ENCODE measurements at places on chromosomes 7 and 10.

- DNase-seq, result no peak
Measured at GRCh38 chr10:119370111-119370741, 162.9 kb downstream of the GRK5 start.

GRCh38 chr10:129411772-129412171 is 55.3 kb upstream of the MGMT start:
- DNase-seq, result no peak

GRCh38 chr10:70913893-70914240 is 25.5 kb upstream of the PCBD1 start:
- no peak for DNase-seq

GRCh38 chr10:119135513-119135881 is 30.0 kb downstream of the SFXN4 start:
- DNase-seq, result no peak

DNA sequence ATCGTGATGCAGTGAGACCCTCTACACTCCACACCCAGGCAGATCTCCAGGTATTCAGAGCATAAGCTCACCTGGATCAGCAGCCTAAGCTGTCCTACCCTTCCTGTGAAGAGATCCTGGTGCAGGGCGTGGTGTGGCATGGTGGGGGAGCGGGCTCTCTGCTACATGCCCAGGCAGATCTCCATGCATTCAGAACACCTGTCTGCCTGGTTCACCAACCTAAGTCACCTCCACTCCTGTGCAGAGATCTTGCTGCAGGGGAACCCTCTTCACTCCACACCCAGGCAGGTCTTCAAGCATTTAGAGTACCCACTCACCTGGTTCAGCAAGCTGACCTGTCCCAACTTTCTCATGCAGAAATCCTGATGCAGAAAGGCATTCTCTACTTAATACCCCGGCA is 394.4 kb upstream of the SEMA3A start:
- DNase-seq, result no peak

DNA sequence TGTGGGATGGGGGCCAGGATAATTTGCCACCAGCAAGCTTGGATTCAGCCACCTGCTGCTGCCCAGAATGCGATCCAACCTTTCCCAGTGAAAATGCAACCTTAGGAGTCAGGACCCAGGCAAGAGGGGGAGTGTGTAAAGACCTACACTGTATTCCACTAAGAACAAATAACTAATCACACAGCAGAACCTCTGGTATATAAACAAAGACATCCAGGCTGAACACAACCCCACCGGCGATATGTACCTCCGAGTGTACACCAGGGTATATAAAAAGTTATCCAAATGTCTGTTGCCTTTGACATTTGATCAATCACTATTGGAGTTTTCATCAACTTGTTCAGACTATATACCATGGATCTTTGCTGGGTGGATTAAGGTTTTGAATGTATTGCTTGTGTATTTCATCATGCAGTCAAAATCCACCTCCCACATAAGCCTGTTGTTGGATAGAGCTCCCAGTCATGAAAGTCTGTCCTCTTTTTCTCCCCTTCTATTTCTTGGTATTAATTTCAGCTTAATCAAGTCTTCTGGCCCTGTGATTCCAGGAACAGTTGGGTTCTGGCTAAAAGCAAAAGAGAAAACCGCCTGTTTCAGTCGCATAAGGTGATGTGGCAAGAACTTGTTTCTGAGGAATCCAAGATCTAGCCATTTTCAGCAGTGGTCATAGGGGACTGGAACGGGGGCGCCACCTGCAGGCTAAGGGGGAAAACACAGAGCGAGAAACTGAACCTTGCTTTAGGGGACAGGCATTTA is 290.7 kb downstream of the CCDC3 start:
- DNase-seq, result peak; percentile 73

DNA sequence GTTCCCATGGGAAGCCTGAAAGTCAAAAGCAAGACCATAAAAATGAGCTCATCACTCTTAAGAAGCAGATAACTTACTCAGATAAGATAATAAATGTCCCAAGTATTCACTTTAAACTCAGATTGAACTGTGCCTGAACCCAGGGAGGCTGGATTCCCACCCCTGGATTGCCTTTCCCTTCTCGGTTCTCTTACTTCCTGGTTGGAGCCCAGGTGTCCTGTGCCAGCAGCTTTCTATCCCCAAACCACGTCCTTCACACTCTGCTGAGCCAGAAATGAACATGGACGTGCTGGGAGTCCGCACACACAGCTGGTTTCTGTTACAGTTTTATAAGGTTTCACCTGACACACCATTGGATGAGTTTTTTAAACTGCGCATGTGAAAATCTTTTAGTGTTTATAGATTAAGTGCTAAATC is 636.2 kb upstream of the IGFBP3 start:
- peak; percentile 36 for DNase-seq

- no peak for DNase-seq
Measured at GRCh38 chr10:54776622-54777021, 24.4 kb downstream of the PCDH15 start.

GRCh38 chr10:78567680-78568455 is 500.9 kb upstream of the ZMIZ1 start:
- no peak for DNase-seq

GRCh38 chr10:79442171-79443040 is 3.0 kb downstream of the ZCCHC24 start:
- DNase-seq, result no peak

DNA sequence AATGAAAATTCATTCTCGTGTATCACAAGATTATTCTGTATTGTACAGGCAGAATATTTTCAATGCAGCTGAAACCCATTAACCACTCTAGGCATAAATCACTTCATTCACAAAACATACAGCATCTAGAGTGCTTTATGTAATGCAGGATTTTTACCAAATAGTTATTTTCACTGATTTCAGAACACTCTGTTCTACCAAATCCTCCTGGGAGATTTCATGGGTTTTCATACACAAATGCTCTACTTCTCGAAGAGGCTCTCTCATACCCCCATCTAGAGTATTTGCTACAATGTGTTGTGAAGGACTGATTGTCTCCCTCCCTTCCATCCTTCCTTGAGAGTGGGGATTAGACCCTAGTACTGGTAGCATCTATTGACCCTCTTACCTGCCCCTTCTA is 209.2 kb upstream of the LRRN3 start:
- no peak for DNase-seq

DNA sequence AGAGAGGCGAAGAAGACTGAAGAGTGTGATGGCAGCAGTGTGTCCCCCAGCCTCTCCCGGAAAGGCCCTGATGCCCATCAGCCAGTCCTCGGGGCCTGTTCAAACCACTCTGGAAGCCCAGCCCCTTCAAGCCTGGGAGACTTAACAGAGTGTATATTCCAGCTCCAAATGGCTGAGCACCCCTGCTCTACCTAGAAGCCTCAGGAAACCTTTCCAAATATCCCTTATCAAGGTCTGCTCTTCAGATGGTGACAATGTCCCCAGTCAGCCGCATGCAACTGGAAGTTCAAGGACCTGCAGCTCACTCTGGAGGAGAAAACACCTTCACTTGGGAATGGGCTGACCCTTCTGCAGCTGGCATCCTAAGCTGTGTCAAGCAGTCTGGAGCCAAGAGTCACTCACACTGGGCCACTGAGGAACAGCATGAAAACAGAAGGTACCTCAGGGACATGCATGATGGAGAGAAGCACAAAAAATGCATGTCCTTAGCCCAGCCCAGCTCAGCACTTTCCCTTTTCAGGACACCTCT is 10.2 kb downstream of the ANXA11 start:
- no peak for DNase-seq

DNA sequence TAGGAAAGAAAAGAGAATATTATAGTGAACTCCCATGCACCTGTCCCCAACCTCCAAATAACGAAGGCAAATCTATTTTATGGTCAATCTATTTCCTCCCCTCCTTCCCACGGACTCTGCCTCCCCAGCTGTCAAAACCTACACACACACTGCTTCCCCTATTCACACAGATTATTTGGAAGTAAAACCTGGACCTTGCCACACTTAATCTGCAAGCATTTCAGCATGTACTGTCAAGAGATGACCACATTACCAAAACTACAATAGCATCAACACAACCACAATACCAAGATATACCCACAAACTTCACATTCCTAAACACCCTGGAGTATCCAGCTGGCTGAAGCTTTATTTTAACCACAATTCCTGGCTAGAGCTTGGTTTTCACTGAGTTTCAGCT is 27.8 kb upstream of the KCNK18 start:
- no peak for DNase-seq

- DNase-seq, result no peak
Measured at GRCh38 chr10:50033481-50033880, 34.3 kb upstream of the WASHC2A start.

DNA sequence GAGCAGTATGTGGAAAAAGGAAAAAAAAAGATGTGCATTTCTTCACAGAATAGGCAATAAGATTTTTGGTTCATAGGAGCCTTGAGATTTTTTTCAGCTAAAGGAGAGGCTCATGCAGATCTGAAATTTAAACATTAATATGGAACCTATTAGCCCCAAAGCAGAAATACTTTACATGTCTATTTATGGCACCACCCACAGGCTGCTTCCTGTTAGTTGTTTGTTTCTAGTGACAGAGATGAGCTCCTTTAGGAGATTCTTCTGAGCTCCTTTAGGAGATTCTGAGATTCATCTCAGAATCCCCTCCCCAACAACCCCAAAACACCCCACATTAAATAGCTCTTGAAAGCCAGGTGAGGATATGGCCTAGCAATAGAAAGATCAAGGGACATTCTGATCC is 27.9 kb upstream of the HPS1 start:
- DNase-seq, result no peak

GRCh38 chr10:75466001-75466400 is 34.6 kb downstream of the LRMDA start:
- DNase-seq, result no peak

- no peak for DNase-seq
Measured at GRCh38 chr7:40403703-40404476, 269.1 kb downstream of the SUGCT start.

- peak; percentile 71 for DNase-seq
Measured at GRCh38 chr10:79196470-79197461, 128.0 kb downstream of the ZMIZ1 start.

GRCh38 chr7:12066521-12066920 is 144.6 kb upstream of the TMEM106B start:
- no peak for DNase-seq

GRCh38 chr7:139451638-139452037 is 31.8 kb downstream of the KLRG2 start:
- DNase-seq, result no peak

GRCh38 chr10:79984851-79985250 is 35.9 kb upstream of the SFTPD start:
- DNase-seq, result no peak

DNA sequence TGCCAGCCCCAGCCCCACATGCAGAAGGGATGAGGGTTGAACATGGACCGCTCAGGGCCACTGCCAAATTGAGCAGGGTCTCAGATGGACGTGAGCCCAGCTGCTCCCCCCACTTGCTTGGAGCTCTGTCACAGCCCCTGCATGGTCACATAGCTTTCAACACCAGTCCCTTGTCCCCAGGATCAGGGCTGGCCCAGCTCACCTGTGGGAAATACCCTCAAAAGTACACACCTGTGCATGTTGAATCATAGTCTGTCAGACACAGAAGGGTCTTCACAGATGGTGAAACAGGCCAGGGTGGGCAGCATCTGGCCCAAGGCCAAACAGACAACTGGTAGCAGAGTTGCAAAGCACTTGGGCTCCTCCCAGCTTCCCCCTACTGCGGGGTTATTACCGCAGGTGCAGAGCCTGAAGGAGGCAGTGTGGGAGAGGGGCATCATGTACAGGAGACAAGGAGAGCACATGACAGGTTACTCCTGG is 77.6 kb upstream of the UNC5B start:
- DNase-seq, result no peak

DNA sequence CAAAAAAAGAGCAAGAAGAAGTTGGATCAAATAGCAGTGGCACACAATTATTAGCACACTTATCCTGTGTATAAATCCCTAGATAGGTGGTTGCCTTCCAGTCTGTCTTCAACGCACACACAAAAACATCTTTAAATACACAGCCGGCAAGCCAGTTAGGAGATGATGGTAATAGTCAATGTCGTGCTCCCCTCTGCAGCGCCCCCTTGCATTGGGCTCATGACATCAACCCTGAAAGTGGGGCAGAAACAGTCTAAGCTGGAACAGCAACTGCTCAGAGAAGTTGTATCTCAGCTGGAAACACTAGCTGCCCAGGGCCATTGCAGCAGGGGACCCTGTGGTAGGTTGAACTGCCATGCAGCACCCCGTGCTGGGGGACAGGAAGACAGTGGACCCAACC is 179.5 kb upstream of the YAE1 start:
- no peak for DNase-seq

GRCh38 chr7:134699021-134699818 is 52.6 kb downstream of the BPGM start:
- DNase-seq, result no peak

GRCh38 chr7:91752102-91752501 is 128.4 kb downstream of the MTERF1 start:
- no peak for DNase-seq

DNA sequence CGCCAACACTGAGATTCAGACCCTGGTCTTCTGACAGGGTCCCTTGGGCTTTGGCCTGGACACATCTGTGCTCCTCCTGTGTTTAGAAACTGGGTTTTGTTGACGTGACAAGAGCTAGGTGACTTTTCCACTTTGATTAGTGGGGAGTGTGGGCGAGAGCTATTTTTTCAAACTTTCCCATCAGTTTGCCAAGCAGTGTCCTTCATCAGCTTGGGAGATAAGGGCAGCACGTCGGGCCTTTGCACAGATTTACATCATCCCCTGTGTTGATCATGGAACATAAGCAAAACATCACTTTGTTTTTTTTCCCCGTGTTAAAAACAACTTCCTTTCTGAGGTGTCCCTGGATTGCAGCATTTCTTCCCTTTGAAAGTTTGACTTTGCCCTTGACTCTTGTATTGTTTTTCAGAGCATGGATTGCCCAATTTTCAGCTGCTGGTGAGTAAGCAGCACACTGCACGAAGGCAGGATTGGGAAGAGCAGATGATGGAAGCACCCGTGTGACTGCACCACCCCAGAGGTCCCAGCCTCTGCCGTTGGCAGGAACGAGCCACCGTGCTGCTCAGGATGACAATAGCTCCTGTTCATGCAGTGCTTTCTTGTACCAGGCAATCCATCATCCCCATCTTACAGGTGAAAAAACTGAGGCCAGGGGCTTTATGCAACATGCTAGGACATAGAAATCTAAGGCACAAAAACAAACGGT is 6.4 kb upstream of the IGFBP1 start:
- no peak for DNase-seq
